ENCODE measurements at places on chromosomes 3 and 15.

- DNase-seq: no peak
Measured at GRCh38 chr15:31405200-31405920, 78.7 kb downstream of the KLF13 start.

DNA sequence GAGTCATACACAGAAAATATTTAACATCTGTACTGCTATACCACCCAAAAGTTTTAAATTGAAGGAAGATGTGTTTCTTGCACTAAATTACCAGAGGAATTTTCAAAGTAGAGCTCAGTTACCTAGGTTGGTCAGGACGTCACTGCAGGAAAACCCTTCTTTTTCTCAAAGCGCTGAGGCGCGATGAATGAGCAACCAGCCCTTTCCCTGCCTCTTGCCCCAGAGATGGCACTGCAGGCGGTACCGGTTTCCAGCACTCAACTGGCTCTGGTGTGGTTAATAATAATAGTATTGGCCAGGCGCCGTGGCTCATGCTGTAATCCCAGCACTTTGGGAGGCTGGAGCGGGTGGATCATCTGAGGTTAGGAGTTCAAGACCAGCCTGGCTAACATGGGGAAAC, 49.3 kb downstream of the HES1 start:
- no peak for DNase-seq

GRCh38 chr3:173770796-173771573, 373.4 kb downstream of the NLGN1 start:
- no peak for DNase-seq

GRCh38 chr3:157420606-157421130, 16.0 kb upstream of the PTX3 start:
- no peak for DNase-seq

- DNase-seq: no peak
Measured at GRCh38 chr3:178353006-178353694, 183.1 kb upstream of the KCNMB2 start.

- DNase-seq: no peak
Measured at GRCh38 chr3:40911264-40911663, 288.0 kb upstream of the CTNNB1 start.

GRCh38 chr3:112373924-112374323, 41.0 kb downstream of the CD200 start:
- no peak for DNase-seq

DNA sequence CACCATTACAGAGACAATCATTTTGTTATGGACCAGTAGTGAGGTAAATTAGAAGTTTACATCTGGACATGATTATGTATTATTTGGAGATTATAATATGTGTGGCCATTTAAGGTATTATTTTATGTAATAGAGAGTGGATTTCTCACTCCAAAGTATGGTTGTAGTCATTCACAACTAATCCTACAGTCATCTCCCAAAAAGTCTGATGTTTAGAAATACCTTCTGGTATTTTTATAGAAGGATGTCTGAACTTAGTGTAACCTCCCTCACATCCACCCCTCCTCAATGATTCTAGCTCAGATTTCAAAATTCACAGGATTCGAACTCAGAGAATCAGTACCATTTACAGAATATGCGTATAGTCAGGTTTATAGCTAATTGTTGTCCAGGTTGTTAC, 346.6 kb upstream of the MEIS2 start:
- DNase-seq: no peak

GRCh38 chr3:18510947-18511346, 85.8 kb upstream of the SATB1 start:
- no peak for DNase-seq

DNA sequence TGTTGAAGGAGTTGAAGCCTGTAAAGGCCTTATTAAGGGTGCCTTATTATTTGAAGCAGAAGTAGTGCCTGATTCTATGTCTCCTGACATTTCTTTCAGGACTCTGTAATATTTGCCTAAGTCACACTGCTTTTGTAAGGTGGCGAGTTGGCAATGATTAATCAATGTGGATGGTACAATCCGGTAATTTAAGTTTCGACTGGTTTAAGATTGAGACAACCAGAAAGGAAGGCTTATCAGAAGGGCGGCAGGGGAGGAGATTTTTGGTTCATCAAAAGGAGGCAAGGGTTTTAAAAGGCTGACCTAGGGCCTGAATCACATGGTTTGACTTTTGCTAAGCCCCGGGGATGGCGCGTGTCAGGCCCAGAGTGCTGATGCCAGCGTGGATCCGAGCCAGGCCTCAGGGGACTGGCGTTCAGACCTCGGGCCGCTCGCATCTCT, 830 bp upstream of the RNF13 start:
- DNase-seq: no peak

GRCh38 chr3:184629555-184630160, 68.1 kb downstream of the EPHB3 start:
- DNase-seq: no peak

DNA sequence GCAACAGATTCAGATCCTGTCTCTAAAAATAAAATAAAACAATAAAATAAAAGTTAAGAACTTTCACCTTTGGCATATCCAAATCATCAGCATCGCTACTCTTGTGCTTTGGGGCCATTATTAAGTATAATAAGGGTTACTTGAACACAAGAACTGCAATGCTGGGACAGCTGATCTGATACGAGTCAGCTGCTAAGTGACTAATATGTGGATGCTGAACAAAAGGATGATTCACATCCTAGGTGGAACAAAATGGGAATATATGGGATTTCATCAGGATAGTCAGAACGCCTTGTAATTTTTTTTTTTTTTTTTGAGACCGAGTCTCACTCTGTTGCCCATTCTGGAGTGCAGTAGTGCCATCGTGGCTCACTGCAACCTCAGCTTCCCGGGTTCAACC, 29.7 kb downstream of the BUB1B start:
- no peak for DNase-seq

- no peak for DNase-seq
Measured at GRCh38 chr3:43950775-43951174, 260.0 kb downstream of the ABHD5 start.

- DNase-seq: no peak
Measured at GRCh38 chr3:70647823-70648222, 335.4 kb upstream of the MDFIC2 start.
